NCI-H1417 treated with DMSO at 0.1 percent for 48 hours (cell line): ENCODE measurements at places on chromosomes 3 and 15.

DNA sequence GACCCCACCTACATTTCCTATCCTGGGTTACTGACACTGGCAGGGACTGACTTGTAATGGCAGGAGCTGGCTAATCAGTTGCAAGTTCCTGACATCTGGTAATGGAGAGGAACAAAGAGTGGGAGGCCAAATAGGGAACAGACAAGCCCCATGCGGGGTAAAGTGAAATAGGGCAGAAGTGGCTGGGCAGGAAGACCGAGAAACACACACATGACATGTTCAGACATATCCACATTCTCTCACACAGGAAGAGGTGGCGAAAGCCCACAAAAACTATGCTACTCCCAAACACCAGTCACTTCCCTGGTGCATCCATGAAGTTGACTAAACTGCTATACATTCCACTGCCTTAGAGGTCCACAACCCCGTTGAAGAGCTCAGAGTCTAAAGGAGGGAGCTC, 394.1 kb upstream of the TBL1XR1 start:
- DNase-seq: no peak

- no peak for DNase-seq
These were observed 7.9 kb upstream of the FBXO22 start for GRCh38 chr15:75895731-75896130.

DNA sequence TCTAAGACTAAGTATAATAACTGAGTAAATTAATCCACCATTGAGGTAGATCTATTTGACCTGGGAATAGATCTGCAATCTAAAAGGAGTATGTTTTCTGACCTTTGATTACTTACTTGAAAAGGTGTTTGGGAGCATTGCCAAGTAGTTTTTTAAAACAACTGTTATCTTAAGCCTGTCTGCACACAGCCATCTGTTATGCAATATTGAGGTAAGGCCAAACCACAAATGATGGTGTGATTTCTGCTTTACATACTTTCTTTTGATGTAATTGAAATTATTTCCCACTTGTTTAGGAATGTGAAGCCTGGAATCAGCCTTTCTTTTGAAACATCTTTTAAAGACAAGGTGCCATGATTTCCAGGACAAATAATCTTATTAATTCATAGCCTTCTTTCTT, 274.0 kb downstream of the BBX start:
- no peak for DNase-seq

- no peak for DNase-seq
These were observed 40.7 kb upstream of the LYZL4 start for GRCh38 chr3:42451116-42451515.

- no peak for DNase-seq
These were observed 19.6 kb upstream of the GOLGA8B start for GRCh38 chr15:34603095-34603494.

- DNase-seq: peak; percentile 43
These were observed 31.5 kb downstream of the KCNAB1 start for GRCh38 chr3:156151824-156152428.

DNA sequence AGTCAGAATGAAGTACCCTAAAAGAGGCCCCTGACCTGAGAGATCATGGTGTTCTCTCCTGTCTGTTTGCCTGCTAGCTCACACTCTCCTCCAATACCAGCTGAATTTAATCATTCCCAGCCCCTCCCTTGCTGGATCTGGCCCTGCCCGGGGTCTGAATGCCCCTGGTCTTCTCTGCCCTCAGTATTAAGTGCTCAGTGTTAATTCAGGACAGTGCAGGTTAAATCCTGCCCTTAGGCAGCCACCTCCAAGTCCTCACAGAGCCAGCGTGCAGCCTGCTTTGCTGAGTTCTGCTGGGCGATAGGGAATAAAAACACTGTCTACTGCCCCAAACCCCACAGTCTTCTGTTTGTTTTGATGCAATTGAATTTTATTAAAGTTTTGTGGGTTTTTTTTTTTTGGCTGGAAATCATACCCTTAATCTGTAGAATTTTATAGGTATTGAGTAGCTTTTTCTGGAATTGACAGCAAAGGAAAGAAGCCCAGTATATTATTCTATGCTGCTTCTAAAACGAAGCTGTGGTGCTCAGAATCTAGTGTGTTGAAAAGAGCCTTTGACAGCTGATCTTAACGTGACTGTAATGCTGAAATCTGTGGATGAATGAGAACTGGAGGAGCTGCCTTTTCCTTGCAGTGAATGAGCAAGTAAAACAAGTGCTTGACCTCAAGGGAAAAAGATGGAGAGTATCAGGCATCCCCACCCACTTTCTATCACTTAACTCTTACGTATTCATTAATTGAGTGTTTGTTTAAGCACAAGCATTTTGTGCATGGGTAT, 12.3 kb upstream of the BDH1 start:
- DNase-seq: no peak

DNA sequence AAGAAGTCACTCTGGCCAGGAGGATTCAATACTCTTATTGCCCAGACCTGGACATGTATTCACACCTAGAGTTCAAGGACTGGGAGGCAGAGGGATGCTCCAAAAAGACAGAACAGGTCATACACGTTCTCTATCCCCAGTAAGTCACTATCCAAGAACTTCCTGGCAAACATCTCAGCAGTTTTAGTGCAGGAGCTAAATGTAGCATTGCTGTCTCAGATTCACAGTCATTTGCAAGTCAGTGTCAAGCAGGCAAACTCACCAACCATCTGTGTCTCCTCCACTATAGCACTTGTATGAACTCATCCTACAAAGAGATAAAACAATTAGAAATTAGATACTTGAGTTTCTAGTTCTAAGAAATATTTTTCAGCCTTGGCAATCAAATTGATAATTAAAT, 38.4 kb downstream of the ABHD17C start:
- no peak for DNase-seq

DNA sequence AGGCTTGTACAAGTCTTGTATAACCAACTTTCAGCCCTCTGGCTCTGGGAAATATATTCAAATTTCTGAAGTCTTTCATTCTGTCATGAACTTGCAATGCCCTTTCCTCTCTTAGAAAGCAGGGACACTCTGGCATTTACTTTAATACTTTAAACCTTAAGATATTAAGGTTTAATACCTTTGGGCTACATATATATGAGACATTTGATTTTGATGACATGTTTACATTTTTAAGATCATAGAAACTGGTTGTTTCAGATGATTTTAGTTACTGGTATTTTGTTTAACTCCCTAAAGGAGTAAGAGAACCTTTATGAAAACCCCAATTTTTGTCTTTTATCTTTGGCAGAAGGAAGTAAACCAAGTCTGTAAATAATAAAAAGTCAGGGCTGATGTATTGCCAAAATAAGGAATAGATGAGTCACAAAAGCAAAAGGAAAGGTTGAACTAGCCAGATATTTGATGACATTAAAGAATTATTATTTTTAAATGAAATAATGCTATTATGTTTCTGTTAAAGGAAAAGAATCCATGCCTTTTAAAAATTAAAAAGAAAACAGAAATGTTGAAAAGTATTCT, 579.0 kb upstream of the CBLB start:
- DNase-seq: no peak

- DNase-seq: peak; percentile 46
These were observed 14.0 kb downstream of the AAGAB start for GRCh38 chr15:67240235-67241131.

- DNase-seq: no peak
These were observed 195.2 kb upstream of the DPPA4 start for GRCh38 chr3:109532257-109533216.
